ENCODE measurements at places on chromosomes 1 and 21.
A peak's percentile ranks its signal among the peaks of the same experiment; 100 is the strongest.

DNA sequence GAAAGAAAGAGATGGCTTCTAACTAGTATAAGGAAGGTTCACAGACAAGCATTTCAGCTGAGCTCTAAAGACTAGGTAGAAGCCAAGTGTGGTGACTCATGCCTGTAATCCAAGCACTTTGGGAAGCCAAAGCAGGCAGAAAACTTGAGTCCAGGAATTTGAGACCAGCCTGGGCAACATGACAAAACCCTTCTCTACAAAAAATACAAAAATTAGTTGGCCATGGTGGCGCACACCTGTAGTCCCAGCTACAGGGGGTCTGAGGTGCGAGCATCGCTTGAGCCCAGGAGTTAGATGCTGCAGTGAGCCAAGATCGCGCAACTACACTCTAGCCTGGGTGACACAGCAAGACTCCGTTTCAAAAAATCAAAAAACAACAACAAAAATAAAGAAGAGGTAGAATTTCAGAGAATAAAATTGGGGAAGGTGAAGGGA, 27.8 kb downstream of the FBXO42 start:
- DNase-seq, result peak; percentile 37

DNA sequence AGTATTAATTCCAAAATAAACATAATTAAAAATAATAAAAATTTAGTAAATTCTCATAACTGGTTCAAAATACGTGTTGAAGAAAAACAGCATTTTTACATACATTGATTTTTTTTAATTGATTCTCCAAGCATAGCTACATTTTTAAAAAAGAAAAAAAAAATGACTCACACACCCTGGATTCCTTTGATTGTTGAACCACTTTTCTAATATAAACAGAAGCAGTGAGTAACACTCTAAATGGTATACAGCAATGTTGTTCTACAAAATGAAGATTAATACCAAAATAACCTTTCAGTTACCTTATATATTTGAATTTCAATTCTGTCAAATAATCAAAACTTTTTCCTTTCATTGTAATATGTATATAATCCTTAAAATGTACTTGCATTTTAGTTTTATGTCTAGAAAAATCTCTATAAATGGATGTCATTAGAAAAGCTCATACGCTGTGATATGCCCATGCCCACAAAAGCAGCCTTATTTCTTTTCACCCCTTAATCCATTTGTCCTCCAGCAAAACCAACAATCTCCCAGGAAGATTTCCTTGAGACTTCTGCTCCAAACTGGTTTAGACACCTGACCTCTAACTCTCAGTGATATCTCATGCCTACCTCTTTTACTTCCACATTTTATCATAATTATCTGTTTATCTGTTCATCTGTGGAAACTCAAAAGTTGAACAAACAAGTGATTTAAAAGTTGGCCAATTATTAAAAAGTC, 246.4 kb upstream of the NR5A2 start:
- no peak for DNase-seq

DNA sequence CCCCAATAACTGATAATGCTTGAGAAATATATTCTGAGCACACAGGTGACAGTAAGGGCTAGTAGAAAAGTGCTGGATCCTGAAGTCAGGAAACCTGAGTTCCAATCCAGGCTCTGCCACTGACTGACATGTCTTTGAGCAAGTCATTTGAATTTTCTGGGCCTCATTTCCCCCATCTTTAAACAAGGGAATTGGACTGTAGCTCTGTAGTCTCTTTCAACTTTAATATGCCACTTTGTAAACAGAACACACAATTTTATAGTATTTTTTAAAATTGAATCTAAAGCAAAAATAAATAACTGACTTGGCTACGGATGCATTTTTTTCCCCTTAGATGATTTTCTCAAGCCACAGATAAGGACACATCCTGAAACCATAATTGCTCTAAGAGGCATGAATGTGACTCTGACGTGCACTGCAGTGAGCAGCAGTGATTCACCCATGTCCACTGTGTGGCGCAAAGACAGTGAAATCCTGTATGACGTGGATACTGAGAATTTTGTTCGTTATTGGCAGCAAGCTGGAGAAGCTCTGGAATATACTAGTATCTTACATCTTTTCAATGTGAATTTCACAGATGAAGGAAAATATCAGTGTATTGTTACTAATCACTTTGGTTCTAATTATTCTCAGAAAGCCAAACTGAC, 37.0 kb downstream of the LRIG2 start:
- DNase-seq, result no peak

DNA sequence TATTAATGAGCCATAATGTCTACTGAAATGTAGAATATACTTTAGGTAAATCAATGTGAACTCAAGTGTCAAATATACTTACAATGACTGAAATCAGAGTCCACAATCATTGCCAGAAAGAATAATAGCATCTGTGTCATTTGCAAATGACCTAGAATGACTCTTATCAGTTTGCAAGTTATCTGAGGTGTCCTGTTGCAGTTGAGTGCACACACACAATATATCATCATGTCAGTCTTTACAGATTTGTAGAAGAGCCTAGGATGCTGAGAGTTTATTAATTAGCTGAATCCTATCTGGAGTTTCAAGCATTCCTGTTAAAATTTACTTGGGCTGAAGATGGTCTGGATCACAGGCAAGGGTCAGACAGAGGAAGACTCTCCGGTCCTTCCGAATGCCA, 324.0 kb upstream of the GREM2 start:
- DNase-seq, result no peak

DNA sequence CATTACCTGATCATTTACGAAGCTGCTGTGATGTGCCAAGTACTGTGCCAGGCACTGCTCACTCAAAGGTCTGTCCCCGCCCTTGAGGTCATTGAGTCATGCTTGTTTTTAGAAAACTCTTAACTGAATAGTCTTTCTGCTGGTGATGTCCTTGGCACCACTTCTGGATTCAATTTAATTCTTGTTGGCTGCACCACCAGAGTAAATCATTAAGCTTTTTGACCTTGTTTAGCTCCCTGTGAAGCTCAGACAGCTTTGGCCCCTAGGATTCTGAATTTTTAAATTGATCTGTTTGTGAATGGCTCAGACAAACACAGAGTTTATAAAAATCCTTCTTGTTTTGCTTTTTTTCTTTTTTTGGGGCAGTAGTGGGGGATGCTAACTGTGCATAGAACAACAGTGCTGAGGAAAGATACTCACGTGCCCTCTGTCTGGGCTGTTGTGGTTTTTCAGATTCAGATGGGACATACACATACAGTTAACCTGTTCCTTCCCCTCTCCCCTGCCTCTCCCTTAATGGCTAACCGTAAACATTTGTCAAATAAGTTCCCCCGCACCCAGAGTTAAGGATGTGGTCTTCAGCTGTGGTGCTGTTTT, 67.6 kb downstream of the MTR start:
- DNase-seq, result peak; percentile 50

GRCh38 chr1:89512996-89513720, 11.5 kb upstream of the LRRC8B start:
- no peak for DNase-seq

- DNase-seq, result no peak
Observed at GRCh38 chr1:230792691-230793462, 45.7 kb downstream of the CAPN9 start.

DNA sequence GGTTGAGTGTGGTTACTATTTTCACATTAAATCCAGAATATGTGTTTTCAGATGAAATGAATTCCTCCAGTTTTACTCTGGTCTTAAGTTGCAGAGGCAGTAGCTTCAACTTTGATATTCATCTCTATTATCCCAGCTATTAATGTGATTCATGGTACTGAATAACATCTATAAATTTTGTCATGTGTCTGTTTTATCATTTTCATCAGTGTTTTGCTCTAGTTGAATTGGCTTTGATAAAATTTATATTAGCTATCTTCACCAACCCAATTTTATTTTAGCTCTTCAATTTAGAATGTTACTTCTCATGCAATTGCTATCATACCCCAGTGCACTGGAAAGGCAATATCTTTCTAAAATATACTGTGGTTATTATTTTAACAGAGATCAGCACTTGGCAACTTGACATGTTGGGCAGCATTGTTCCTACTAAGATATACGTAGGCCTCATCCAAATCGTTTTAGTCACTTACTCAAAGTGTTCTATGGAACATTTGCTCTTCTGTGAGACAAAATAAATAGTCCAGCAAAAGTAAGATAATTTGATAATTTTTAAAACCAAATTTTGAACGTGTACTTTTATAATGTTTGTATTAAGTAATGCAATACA, 184.3 kb downstream of the NCAM2 start:
- no peak for DNase-seq

GRCh38 chr1:209733409-209734192, 22.3 kb upstream of the TRAF3IP3 start:
- DNase-seq, result no peak

GRCh38 chr1:25232866-25233784, 823 bp upstream of the SYF2 start:
- peak; percentile 88 for DNase-seq

GRCh38 chr21:36697060-36697850, 1.7 kb upstream of the SIM2 start:
- no peak for DNase-seq

DNA sequence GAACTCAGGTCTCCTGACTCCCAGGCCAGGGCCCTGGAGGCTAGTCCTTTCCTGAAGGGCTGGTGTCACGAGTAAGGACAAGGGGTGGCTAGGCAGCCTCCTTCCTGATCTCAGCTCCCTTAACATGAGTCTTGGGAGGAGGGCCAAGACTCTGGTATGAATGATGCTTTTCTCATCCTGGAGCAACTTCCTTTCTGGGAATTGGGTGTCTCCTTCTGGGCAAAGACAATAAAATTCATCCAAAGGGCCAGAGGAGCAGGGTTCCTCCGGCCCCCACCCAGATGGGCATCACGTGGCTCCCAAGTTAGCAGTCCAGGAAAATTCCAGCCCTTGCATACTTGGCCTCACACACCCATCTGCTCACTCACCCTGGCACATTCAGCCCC, at the start of gene FAM167B:
Gene FAM167B, plus strand, starts transcription at position 335 of the 386 bp plus-strand sequence. CDS start 200 bp downstream, outside the sequence.
- DNase-seq, result peak; percentile 16

Measured in gastrocnemius medialis (tissue), 4 donors.